Esophagus mucosa (tissue), 1 donor: ENCODE measurements at places on chromosomes 7 and 10. TPM values are rescaled to one million over a fixed set of nuclear protein-coding genes. Genes with fewer than 3 reads are reported as not detected.

PTPN20 gene
- total RNA-seq = 1.8 TPM

UBE2D1 gene
- 10.6 TPM for total RNA-seq

GRCh38 chr10:28975891-28976531 is 298.7 kb downstream of the BAMBI start:
- peak; percentile 29 for ATAC-seq

DNA sequence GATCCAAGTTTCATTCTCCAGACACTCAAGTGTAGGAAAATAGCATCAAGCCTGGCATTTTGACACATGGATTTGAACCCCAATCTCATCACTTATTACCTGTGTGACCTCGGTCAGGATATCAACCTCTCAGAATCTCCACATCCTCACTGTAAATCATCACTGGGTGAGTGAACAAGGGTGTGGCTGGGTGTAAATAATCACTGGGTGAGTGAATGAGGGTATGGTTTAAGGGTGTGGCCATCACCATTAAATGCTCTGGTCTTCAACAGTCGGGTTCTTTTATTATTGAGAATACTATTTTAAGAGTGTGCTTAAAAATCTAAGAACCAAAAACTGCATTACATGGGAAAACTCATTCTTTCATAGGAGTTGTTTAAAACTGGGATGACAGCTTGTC is 200.1 kb downstream of the DOCK4 start:
- ATAC-seq = no peak

OPN1SW gene
- not detected for total RNA-seq
